Natural killer cell treated with Interleukin-12 subunit alpha and Interleukin-12 subunit beta and Interleukin-15 and Interleukin-18, amount 100 ng/mL, for 72 hours (primary cell): ENCODE measurements at places on chromosomes 11 and 22. TPM values are rescaled to one million over a fixed set of nuclear protein-coding genes. Genes with fewer than 3 reads are reported as not detected.

DNA sequence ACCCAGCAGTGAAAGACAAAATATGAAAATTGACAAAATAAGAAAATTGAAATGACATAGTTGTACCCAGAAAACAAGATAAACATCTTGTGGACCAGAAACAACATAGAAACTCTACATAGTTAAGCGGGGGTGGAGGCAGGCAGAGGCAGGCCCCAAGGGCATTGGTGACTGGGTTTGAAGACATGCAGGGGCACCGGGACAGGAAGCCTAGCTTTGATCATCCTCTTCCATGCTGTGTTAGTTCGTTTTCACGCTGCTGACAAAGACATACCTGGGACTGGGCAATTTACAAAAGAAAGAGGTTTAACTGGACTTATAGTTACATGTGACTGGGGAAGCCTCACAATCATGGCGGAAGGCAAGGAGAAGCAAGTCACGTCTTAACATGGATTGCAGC, 33.5 kb upstream of the CRTAM start:
- no peak for DNase-seq

DNA sequence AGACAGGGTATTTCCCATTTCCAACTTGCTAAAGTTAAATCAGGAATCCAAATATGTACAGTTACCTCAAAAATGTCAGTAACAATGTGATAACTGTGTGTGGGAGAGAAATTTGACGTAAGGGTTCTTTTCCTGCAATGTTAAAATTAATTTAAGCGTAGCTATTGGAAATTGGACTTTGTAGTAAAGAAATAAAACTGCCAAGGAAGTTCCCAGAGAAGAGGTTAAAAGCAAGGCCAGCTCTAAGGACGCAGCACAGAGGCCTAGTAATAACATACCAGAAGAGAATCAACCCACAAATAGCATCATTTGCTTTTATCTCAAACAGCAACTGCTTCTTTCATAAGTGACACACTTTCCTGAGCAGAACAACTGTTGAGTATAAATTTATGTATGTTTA, 36.8 kb upstream of the GRIA4 start:
- no peak for DNase-seq

GRCh38 chr11:76801736-76802135, 18.6 kb downstream of the TSKU start:
- no peak for DNase-seq

DNA sequence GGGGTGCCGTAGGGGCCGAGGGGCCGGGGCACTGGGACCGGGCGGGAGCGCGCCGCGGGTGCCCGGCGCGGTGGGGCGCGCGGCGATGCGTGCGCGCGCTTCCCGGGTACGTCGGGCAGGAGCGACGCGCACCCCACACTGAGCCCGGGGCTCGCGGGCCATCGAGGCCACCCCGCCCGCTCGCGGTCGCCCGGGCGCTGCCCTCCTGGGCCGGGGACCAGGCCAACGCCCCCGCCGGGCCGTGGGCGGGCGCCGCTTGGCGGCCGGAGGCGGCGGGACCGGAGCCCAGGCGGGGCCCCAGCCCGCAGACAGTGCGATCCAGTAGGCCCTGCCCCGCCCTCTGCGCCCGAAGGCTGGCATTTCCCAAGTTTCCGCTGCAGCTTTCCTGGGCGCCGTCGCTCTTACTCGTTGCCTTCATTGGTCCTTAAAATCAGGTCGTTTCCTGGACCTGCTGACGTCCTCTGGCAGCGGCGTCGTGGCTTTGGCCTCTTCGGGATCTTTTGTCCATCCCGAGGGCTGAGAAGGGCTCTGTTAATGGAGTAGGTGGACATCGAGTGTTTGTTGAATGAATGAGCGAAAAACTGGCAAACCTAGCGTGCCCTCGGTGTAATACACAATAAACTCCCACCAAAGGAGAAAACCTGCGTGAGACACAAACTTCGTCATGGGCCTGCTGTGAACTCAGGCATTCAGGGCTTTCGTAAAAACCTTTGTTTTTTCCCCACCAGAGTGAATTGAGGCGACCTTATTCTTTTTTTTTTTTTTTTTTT, 638 bp downstream of the PARVA start:
- no peak for DNase-seq

- DNase-seq, result no peak
These were observed 1.3 kb downstream of the TIGD3 start for GRCh38 chr11:65355776-65356393.

DNA sequence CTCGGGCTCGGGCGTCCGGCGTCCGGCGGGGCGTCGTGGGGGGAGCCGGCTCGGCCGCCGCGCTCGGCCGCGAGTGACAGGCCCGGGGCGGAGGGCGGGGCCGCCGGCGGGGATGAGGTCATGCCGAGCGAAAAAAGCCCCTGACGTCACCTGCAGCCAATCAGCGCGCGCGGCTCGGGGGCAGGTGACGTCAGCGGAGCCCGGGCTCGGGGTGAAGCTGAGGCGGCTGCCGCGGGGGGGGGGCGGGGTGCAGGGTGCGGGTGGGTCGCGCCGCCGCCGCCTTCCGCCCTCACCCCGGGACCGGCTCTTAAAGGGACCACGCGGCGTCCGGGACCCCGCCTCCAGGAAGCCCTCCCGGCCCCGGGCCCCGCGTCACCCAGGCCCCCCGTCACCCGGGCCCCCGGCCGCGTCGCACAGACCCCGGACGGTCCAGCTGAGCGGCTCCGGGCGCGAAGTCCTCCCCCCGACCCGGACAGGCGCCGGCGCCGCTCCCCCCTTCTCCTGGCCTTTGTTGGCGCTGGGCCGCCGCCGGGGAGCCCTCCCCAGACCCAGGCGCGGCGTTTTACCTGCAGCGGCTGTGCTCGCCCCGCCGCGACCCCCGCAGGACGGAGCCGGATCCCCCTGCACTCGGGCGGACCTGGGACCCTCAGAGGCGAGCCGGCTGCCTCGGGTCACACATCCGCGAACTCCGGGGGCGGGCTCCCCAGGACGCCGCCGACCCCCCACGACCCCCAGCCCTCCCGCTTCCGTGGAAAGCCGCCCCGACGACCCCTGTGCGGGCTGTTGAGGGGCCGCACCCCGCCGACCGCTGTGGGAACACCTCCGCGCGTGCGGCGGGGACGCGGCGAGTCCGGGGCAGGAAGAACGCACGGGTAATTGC, at the start of gene DUSP8:
Gene DUSP8 (minus strand): TSS at position 75 of the 880 bp plus-strand sequence. CDS start 6,445 bp downstream, outside the sequence.
- peak; percentile 95 for DNase-seq

DNA sequence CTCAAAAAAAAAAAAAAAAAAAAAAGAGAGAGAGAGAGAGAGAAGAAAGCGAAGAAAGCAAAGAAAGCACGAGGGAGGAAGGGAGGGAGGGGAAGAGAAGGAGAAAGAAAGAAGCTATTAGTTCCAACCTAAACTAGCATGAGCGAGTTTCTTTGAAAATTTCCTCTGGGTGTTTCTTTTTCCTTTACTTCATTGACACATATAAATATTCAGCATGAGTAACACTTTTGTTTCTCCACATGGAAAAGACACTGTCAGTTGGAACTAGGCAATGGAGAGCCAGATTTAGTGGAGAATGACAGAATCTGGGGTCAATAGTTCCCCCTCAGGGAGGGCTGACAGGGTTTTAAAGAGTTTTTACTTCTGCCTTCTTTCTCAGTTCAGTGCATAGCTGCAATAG, 257.4 kb downstream of the DDX10 start:
- DNase-seq, result no peak

DNA sequence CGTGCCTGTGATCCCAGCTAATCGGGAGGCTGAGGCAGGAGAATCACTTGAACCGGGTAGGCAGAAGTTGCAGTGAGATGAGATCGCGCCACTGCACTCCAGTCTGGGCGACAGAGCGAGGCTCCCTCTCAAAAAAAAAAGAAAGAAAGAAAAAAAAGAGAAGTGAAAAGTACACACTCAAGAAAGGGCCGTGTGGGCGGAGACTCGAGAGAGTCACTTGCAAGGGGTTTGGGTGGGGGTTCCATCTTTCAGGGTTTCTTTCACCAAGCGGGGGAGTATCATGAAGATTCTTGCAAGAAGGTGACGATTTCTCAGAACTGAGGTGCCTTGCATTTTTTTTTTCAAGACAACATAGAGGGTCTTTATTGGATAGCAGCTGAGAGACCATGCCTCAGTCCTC, 4.0 kb upstream of the IFITM5 start:
- no peak for DNase-seq

DNA sequence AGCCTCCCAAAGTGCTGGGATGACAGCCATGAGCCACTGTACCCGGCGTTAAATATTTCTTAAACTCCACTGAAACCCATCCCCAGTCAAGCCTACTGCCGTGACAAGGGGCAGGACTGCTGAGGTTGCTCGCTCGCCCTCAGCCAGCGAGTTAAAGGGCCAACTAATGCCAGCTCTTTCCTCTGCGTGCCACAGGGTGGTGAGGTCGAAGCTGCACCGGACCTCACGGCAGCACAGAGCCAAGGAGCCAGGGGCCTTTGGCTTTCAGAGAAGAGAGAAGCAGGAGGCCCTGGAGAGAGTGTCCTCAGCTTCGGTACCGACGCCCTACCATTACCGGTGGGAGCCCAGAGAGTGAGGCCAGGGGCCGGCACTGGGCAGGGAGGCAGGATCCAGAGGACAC, 12.8 kb downstream of the ARFGAP2 start:
- no peak for DNase-seq

DNA sequence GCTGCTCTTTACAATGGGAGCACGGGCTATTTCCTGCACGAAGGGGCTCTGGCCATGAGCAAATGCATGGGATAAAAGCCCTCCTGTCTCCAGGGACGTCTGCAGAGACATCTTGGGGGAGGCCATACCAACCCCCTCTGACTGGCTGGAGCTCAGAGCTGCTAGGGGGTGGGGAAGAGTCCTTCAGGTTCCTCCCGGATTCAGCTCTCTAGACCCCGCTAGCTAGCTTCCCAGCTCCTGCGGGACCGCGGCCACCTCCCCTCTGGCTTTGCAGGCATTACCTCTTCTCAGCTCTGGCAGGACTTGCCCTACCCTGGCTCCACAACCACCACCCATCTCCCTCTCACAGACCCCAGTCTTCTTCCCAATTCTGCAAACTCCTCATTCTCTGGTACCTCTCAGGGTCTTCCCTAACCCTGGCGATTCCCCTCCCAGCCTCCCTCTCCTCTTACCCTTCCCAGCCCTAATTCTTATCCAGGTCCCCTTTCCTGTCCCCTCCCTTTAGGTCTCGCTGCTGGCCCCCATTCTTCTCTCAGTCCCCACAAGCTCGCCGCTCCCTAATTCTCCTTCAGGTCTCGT, 802 bp downstream of the SYT13 start:
- no peak for DNase-seq

Gene IL18BP
- 16.5 TPM for total RNA-seq

- no peak for DNase-seq
These were observed 60.0 kb downstream of the OR10A6 start for GRCh38 chr11:7871056-7871455.

GRCh38 chr22:44309137-44309536, 3.6 kb downstream of the SHISAL1 start:
- no peak for DNase-seq

GRCh38 chr11:121626980-121627379, 174.2 kb upstream of the SORL1-AS1 start:
- no peak for DNase-seq

Gene CD3E
- 148 TPM for total RNA-seq

GRCh38 chr11:109046284-109046992, 375.6 kb upstream of the C11orf87 start:
- no peak for DNase-seq

DNA sequence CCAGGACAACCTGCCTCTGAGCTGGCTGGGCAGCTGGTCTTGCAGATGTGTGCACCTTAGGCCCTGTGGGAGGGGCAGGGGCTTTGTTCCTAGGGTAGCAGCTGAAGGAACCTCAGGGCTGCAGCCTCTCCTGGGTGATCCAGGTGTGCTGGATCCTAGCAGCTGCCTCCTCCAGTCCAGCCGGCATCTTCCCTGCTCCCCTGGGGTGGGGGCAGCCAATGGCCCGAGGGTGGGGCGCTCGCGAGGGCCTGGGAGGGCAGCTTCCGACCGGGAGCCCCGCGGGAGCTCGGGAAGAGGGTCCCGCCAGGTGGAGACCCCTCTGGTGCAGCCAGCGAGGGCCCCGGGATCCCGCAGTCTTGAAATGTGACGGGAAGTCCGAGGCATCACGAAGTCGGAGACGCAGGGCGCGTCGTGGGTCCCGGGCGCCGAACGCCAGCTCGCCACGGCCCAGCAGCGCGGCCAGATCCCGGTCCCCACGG, 1.7 kb downstream of the IFITM1 start:
- peak; percentile 51 for DNase-seq

DNA sequence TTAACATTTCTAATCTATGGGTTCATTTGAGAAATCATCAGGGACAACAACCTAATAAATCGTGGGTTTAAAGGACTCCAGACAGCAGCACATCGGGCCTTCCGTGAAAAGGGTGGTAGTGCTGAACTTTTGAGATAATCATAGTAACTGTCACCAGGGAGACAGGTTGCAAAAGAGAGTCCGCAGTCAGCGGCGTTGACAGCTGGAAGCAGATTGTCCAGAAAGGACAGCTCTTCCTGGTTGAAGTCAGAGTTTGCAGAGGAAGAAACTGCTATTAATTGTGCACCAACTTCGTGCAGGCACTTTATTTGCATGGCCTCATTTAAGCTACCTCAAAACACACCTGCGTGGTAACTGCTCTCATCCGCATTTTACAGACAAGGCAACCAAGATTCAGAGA, 20.5 kb upstream of the ISX start:
- DNase-seq, result no peak

Gene CTR9
- 45.7 TPM for total RNA-seq

GRCh38 chr22:28443526-28443876, 236.1 kb downstream of the TTC28 start:
- DNase-seq, result no peak

DNA sequence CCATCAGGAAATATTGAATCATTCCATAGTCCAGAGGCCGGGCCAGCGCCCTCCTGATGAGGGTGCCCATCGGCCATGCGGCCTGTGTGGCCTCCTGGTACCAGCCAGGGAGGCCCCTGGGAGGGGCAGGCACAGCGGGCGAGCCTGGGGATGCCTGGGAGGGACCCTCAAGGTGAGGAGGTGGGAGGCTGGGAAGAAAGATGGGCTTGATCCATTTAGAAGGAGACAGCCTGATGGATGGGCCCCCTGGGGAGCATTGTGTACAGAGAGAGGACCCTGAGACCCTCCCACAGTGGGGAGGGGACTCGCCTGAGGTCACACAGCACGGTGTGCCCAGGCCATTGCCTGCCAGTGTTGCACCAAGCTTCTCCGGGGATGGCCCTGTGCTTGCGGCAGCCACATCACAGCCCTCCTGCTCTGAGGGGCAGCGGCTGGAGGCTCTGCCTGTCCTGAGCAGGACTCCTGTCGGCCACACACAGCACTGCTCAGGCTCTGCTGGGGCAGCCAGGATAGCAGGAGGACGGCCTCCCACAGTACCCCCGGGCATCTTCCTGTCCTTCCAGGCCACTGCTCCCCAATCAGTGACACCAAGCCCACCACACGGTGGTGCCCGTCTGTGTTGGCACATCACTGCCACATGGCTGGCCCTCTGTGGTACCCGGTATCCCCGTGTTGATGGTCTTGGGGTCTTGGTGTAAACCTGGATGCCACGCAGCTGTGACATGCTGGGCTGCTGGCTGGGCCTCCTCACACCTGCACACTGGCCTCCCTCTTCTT, 290.0 kb downstream of the TBC1D22A start:
- DNase-seq, result no peak

Gene ZNF280A
- not detected for total RNA-seq
